ENCODE measurements at places on chromosomes 13 and 19.

DNA sequence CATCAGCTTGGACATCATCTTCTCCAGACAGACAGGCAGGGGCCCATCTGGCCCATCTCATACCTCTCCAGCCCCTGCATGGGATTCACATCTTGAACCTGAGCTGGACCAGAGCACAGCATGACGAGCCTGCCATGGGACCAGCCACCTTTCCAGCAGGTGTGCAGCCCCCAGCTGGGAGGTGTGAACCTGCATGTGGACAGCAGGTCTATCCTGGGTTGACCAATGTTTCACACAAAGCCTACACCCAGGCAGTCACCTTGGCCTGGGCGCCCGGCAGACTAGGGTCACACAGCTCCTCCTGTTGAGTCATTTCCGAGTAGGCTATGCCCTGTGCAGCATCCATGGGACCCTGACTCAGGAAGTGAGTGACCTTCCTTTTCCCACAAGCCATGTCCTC, 41.4 kb downstream of the MAU2 start:
- DNase-seq = no peak

DNA sequence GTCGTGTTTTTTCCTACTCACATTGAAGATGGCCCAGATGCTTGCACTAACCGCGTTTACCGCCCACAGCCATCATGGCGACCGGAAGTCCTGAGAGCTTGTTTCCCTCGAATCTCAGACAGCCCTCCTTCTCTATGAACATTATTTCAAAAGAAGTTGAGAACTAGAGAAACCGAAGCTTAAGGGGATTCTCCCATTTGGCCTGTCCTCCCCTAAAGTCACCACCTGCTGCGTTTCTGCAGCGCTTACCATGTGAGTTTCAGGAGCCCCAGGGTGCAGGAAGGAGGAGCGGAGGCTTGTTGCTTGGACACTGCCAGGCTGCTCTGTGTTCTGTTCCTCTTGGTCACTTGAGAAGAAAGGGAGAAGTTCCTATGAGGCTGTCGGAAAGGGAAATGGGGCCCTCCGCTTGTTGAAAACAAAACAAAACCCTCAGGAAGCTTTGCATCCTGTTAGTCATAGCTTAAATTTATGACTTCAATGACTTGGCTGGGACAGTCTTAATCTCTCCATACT, 6.2 kb downstream of the CARD8 start:
- DNase-seq = peak; percentile 83

GRCh38 chr19:47104680-47105079, 8.9 kb downstream of the ZC3H4 start:
- no peak for DNase-seq

- DNase-seq = no peak
Observed at GRCh38 chr13:104024416-104025170, 958.4 kb upstream of the SLC10A2 start.

DNA sequence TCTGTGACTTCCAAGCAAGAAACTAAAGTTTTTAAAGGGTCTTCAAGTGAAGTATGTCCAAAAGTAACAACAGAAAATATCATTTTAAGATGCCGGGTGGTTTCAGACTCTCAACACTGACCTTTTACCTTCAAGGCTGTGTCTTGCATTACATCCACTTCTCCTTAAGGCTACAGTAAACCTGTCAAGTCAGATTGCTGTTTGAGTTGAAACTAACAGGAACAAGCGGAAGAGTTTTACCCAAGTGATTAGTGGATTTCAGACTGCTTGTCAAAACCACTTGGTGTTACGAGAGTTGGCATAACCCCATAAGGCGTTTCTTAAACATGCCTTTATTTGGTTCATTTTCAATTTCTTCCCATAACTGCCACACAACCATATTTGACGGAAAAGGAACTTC, 283.1 kb downstream of the DCT start:
- no peak for DNase-seq

- DNase-seq = no peak
Observed at GRCh38 chr19:30512176-30513081, 140.2 kb downstream of the ZNF536 start.

DNA sequence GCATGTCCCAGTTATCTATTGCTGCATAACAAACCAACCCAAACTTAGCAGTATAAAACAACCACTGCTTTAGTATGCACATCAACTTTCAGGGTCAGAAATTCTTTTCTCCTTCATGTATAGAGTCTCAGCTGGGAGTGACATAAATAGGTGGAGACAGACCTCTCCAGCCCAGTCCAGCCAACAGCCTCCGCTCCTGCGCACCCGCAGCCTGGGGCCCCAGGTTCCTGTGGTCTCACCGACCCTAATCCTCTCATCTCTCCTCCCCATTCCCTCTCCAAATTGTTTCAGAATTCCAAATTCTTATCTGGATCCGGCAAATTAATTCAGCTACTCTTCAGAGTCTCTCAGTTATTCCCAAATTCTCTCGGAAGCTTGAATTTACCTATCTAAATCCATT, 522 bp upstream of the ATP12A start:
- DNase-seq = no peak

DNA sequence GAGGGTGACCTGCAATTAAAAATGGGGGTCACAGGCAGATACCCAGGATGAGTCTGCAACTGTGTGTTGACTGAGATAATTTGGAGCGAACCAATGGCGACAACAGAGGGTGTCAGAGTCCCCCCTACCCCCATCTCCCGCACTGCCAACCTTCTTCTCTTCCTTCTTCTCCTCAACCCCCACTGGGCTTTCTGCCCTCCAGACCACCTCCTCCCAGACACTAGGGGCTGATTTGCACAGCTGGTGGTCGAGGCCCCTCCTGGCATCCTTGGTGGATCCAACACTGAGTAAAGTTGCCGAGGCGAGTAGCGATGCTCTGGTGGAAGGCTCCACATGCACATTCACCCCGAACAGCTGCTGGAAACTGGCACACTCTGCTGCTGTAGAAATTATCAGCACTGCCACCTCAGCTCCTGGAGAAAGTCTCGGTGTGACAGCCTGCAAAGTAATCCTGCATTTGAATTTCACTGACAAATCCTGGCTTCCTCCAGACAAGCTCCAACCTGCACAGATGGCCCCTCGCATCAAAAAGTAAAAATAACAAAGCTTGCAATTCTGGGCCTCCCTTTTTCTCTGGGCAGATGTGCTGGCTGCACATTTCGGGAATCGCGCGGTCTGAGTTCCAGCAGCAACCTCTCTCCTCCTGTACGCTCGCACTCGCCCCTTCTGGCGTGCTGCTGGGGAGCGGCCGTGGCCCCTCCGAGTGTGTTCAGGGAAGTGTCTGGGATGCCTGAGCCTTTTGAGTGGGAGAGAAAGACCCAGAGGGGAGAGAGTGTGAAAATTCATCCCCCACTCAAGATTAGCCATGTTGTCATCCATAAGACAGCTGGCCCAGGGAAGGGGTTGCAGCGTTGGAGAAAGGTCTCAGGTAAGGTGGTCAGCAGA, 28.5 kb downstream of the CCNE1 start:
- DNase-seq = no peak

DNA sequence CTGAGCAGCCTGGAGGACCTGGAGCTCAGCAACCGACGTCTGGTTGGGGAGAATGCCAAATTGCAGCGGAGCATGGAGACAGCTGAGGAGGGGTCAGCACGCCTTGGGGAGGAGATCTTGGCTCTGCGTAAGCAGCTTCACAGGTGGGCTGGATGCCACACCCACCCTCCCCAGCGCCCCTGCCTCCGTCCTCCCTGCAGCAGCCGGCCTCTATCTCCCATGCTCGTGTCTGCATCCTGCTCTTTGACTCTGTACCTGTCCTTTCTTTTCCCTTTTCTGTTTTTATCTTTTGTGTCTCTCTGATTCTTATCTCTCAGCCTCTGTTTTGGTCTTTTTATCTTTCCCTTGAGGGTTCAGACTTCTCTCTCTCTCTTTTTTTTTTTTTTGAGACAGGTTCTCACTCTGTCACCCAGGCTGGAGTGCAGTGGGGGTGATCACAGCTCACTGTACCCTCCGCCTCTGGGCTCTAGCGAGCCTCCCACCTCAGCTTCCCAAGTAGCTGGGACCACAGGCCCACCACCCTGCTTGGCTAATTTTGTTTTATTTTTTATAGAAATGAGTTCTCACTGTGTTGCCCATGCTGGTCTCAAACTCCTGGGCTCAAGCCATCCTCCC, 10.1 kb downstream of the KASH5 start:
- no peak for DNase-seq
